Endodermal cell (in vitro differentiated cells): ENCODE measurements at places on chromosomes 5 and 9. TPM values are rescaled to one million over a fixed set of nuclear protein-coding genes. Genes with fewer than 3 reads are reported as not detected.

GRCh38 chr5:120164986-120165385 is 299.1 kb upstream of the PRR16 start:
- no peaks in the 10 kb centered on the region for H3K27me3 ChIP-seq
- DNase-seq, result no peak
- no peaks in the 10 kb centered on the region for H3K36me3 ChIP-seq
- no peak overlapping the region for H3K27ac ChIP-seq

DNA sequence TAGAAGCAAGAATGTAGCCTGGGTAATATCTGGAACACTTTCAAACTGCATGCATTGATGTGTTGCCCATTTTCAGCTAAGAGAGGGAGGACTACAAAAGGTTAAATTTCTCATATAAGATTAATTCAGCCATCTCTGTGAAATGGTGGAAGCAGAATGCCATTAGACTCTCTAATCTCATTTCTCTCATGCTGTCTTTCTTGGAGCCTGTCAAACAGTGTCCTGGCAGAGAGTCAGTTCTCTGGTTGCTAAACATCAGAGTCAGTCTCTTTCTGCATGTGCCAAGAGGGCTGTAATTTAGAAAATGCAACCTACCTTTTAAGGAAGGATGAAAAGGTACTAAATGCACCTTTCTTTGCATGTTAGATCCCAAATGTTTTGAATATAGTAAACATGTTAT is 910 bp upstream of the GARNL3 start:
- no peaks in the 10 kb centered on the region for H3K4me1 ChIP-seq
- H3K36me3 ChIP-seq, result no peaks in the 10 kb centered on the region
- H3K27ac ChIP-seq, result no peak overlapping the region
- DNase-seq, result no peak
- H3K27me3 ChIP-seq, result no peaks in the 10 kb centered on the region

GRCh38 chr5:35316611-35317274 is 86.5 kb upstream of the PRLR start:
- peak overlapping the region; percentile 61 for H3K4me3 ChIP-seq
- peaks cover 4% of the 10 kb centered on the region for H3K36me3 ChIP-seq
- no peak overlapping the region for H3K27ac ChIP-seq
- H3K27me3 ChIP-seq, result no peaks in the 10 kb centered on the region
- peaks cover 8% of the 10 kb centered on the region for H3K4me1 ChIP-seq

DNA sequence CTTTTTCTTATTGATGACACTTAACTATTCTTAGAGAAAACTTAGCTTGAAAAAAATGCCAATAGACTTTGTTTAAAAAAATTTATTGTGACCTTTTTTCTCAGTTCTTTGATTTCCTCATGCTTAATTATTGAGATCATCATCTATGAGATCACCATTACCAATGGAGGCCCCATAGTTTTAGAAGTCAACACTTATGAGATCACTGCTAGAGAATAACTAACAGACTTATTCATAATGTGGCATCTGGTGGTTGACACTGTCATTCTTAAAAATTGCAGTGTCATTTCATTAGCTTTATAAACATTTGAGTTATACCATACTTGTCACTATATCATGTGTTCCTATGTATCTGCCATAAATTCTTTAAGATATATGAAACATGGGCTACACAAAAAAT is 14.9 kb upstream of the FEM1C start:
- no peak for DNase-seq
- no peaks in the 10 kb centered on the region for H3K36me3 ChIP-seq
- no peaks in the 10 kb centered on the region for H3K27me3 ChIP-seq
- H3K4me3 ChIP-seq, result no peak overlapping the region

STOML2 gene
- total RNA-seq, result 161 to 201 TPM (median 195 TPM) in 3 replicates

PCDHA13 gene
- 2.2 and 3.8 TPM in 2 replicates for total RNA-seq

SYK gene
- total RNA-seq, result 2.5 and 2.7 TPM in 2 replicates
